Stimulated activated effector memory CD8-positive, alpha-beta T cell treated with anti-CD3 and anti-CD28 coated beads, Interleukin-12 subunit alpha, Interleukin-12 subunit beta, amount 100 ng/mL, for 72 hours (primary cell): ENCODE measurements at places on chromosomes 5 and 9.

DNA sequence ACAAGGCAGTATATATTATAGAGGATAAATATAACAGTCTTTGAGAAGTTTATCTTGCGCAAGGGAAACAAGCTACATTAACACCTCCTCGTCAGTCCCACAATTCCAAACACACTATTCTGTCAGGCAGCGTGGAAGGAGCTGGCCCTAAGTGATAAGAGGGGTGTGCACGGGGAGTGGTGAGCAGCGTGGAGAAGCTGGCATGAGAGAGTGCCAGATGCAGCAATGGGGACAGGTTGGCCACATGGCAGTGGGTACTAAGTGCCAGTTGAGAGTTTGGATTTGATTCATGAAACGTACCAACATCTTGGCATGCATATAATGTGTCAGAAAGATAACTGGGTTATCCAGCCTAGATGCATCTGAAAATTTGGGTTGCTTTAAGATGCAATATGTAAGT lies 460.2 kb downstream of the ICE1 start:
- no peak for DNase-seq

- DNase-seq, result no peak
Observed at GRCh38 chr5:151015974-151016587, 4.3 kb upstream of the GPX3 start.

DNA sequence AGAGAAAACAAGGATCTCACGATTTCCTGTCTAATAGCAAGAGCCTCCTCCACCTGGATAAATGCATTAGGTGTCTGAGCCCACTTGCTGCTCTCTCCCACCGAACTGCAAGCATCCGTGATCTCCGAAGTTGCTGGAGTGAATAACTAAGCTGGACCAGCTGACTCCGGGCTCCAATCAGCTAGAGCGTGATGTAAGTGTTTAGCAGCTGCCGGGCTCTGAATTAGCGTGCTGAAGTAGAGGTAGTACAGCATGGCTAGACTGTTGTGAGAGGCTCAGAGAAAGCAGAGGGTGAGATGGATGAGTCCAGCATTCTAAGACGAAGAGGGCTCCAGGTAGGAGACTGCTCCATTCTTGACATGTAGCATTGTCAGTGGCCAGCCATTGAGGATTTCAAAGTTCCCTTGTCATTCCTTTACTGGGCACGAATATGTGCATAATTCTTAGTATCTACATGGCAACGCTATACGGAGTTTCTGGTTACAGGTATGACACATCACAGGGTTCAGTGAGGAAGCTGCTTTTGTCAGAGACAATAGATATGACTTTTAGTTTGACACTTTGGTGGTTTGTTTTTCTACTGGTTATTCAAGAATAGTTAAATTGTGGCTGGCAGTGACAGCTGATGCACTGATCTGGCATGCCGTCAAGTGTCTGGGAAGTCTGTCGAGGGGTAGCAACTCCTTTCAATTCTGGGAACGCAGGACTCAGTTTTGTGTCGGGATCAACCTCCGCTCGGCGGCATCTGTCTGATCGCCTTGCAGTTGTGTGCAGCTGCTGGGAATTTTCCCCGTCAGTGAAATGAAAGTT lies 232.6 kb downstream of the MAST4 start:
- peak; percentile 86 for DNase-seq

DNA sequence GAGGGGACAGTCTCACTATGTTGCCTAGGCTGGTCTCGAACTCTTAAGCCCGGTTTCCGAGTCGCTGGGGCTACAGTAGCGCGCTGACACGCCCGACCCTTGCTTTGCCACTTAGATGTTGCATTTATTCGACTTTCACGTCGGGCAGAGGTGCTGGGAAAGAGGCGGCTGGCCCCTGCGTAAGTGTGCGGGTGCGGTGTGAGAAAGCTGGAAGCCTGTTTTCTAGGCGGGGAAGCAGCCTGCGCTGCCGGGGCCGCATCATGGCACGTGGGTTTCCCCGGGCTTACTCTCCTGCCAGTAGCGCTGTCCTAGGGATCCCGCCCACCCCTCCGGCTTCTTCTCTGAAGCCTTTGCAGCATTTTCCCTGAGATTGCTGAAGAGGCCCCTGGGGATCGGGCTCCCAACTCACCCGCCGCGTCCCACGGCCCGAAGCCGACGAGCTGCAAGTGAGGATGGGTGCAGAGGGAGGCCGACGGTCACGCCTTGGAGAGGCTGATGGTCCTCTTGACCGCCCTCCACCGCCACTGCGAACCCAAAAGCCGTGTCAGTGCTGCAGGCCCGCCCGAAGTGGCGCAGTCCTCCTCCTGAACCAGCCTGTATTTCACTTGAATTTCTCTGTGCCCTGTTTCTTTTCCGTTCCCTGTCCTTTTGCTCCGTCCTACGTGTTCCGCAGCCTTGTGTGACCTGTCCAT lies 5.8 kb upstream of the TRIM41 start:
- peak; percentile 44 for DNase-seq

GRCh38 chr5:107092695-107093094 lies 578.0 kb downstream of the EFNA5 start:
- DNase-seq, result no peak

GRCh38 chr9:120918931-120919842 lies 7.4 kb downstream of the TRAF1 start:
- no peak for DNase-seq

GRCh38 chr5:42912184-42912798 lies 100.6 kb upstream of the SELENOP start:
- no peak for DNase-seq

GRCh38 chr5:13246053-13246452 lies 698.4 kb downstream of the DNAH5 start:
- no peak for DNase-seq

- DNase-seq, result no peak
Observed at GRCh38 chr5:73862796-73863195, 236.8 kb downstream of the ARHGEF28 start.

- DNase-seq, result no peak
Observed at GRCh38 chr5:173858021-173858669, 30.0 kb upstream of the CPEB4 start.

- DNase-seq, result peak; percentile 45
Observed at GRCh38 chr9:5838884-5839571, 6.1 kb upstream of the ERMP1 start.

- no peak for DNase-seq
Observed at GRCh38 chr5:155540000-155540595, 526.5 kb downstream of the KIF4B start.

DNA sequence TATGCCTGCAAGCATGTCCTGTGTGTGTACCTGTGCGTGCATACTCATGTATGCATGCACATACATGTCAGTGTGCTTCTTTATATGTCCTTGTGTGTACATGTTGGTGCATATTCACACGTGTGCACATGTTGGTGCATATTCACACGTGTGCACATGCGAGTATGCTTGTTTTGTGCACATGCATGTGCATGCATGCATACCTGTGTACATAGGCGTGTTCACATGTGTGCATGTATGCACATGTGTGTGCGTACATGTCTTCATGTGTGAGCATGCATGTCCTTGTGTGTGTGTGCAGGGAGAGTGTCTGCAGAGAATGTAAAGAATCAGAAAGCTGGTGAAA lies 72.2 kb upstream of the FCN2 start:
- no peak for DNase-seq

DNA sequence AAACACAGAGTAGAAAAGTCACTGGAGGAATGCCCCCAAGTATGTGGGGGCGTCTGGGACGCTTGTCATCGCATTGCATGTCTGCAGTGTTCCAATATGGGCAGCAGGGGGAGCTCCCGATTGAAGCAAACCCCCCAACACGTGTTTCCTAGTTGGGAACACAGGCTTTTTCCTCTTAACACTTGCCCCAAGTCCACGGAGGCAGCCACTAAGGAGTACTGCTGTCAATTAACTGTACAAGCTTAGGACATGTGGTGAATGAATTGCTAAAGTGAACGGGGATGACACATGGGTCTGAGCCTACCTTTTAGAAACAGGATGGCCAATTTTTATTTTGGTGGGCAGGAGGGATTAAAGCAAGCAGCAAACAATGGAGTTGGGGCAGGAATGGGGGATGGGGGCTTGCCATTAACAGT lies 2.2 kb downstream of the GABRB2 start:
- no peak for DNase-seq

DNA sequence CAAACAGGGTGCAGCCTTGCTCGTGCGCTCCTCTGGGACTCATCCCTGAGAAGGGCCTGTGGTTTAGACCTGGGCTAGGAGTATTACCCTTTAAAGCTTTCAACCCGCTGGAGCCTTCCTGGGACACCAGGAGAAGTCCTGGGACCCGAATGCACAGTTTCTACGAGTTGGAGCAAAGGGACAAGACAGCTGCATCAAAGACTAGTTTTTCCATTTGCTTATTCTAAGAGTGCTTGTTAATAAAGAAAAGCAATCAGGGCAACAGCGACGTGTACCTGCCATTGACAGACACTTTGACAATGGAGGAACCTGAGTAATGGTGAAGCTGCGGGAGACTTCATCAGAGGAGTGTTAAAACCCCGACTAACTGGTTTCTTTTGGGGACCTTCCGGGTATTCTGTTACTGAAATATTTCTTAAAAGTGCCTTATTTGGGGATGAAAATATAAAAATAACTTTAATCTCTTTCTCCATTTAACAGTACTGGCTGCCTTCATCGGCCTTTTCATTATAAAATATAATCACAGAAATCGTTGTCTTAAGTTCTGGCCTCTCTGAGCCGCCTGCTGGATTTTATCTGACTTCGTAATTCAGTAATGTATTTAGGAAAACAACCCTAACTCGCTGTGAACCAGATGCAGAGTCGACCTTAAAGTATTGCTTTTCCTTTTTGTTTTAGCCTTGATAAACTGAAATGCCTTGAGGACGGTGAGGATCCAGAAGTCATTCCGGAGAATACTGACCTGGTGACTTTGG lies 732 bp downstream of the SNAPC3 start:
- no peak for DNase-seq

GRCh38 chr5:119074419-119074818 lies 3.5 kb downstream of the DMXL1 start:
- DNase-seq, result no peak

- peak; percentile 59 for DNase-seq
Observed at GRCh38 chr5:392431-392988, 50.5 kb upstream of the EXOC3 start.

GRCh38 chr5:16932401-16932800 lies 3.7 kb downstream of the MYO10 start:
- DNase-seq, result no peak

DNA sequence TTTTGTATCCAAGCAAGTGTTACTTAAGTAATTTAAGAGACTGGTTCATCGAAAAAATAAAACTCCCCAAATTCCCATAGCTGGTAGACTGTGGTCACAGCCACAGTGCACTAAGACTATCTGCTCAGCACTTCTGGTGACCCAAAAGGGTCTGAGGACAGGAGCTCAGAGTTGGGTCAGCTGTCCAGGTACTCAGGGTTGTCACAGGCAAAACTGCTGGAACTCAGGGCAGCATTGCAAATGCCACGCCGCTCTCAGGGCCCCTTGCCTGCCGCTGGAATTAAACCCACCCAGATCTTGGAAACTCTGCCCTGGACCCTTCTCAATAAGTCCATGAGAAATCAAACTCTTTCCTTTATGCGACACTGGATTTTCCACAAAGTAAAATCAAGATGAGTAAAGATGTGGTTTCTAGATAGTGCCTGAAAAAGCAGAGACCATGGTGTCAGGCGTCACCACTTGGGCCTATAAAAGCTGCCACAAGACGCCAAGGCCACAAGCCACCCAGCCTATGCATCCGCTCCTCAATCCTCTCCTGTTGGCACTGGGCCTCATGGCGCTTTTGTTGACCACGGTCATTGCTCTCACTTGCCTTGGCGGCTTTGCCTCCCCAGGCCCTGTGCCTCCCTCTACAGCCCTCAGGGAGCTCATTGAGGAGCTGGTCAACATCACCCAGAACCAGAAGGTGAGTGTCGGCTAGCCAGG lies at the start of gene IL13:
Gene IL13 (plus strand): TSS at position 498 of the 705 bp plus-strand sequence. CDS start 14 bp downstream, at position 512.
- DNase-seq, result no peak

DNA sequence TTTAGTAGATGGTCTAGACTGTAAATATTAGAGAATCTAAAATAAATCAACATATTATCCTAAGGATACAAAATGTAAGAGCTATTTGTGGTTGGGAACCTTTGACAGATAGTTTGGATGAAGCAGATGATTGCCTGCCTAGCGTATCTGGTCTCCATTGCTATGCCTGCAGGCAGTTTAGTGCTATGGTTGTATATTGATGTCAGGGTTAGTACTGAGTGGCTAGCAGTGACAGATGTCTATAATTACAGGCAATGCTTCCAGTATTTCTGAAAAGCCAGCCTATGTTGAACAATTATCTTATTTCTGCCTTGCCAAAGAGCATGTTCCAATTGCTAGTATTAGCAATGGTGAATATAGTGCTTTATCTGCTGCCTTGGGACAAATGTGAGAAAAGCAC lies 151.3 kb upstream of the TLX3 start:
- DNase-seq, result no peak

DNA sequence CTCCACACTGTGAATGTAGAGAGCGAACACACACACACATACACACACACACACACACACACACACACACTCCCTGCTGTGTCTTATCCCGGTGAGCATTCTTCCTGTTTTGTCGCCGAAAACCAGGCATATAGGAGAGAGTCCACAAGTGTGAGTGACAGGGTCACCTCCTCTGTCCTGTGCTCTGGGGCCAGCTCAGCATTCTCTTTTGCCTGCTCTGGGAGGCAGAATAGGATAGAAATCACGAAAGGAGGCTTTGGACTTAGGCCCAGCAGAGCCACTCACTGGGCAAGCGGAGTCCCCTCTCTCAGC lies 3.0 kb downstream of the LAMC3 start:
- no peak for DNase-seq

GRCh38 chr9:29211580-29212396 lies 1638.5 kb upstream of the C9orf72 start:
- DNase-seq, result no peak

GRCh38 chr9:34522091-34522887 lies 501 bp downstream of the ENHO start:
- no peak for DNase-seq
